ENCODE measurements at places on chromosomes 3 and 15.

- no peak for DNase-seq
Measured at GRCh38 chr3:57864853-57865252, 108.7 kb downstream of the SLMAP start.

DNA sequence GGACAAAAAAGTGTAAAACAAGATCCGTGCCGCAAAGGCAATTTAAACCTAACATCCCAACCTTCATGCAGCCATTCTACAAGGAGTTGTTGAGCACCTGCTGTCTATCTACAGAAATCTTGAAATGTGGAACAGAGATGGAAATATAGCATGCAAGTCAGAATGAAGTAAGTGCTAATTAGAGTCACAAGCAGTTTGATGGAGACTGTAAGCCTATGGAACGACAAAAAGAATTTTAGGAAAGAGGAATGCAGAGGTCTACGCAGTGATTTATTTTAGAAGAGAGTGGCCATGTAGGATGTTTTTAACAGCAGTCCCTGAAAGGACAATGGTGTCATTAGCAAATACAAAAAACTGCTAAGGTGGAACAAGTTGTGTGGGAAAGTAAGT is 851 bp upstream of the DCBLD2 start:
- DNase-seq, result no peak

DNA sequence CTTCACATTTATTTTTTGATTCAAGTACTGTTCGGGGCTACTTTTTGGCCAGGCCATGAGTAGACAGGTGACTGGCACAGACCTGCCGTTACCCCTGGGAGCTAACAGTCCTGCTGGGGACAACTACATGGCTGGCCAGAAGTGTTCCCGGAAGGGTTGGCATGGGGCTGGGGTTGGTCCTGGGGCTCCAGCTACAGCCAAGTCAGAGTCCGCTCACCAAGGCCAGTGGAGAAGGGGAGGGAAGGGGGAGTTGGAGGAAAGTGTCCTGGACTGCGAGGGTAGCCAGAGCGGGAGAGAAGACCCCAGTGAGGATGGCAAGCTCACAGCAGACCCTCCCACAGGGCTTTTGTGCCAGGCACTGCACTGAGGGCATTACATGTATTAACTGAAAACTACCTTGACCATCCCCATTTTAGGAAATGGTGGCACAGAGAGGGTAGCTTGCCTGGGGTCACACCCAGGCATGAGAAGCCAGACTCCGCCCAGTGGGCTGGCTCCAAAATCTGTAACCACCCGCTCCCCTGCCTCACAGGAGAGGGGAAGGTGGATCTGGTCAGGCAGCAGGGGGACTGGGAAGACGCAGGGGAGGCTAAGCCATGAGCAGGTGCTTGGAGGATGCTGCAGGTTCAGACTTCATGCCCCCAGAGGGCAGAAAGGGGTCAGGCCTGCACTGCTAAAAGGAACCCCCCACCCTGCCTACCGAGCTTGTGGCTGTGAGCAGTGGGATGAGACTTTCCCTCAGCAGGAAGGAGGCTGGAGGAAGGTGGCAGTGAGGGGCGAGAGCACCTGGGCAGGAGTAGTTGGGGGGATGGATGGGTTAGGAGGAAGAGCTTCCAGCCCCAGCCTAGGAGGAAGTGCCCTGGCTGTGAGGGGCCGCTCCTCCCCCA is 38.3 kb upstream of the ESYT3 start:
- no peak for DNase-seq

DNA sequence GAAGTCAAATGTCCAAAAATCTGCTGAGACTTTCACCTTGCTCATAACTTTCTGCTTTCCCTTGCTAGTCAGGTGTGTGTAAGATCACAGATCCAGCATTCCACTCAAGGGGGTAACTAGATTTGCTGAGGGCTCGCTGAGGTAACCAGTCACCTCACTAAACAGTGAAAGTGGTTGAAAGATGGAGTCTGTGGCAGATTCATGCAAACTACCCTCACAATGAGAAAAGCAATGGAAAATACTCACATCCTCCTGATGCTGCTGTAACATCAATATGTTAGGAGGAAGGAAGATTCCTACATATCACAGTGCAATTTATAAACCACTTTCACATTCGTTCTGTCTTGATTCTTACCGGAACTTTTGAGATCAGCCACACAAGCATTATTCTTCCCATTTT is 174.3 kb upstream of the BCL6 start:
- no peak for DNase-seq

DNA sequence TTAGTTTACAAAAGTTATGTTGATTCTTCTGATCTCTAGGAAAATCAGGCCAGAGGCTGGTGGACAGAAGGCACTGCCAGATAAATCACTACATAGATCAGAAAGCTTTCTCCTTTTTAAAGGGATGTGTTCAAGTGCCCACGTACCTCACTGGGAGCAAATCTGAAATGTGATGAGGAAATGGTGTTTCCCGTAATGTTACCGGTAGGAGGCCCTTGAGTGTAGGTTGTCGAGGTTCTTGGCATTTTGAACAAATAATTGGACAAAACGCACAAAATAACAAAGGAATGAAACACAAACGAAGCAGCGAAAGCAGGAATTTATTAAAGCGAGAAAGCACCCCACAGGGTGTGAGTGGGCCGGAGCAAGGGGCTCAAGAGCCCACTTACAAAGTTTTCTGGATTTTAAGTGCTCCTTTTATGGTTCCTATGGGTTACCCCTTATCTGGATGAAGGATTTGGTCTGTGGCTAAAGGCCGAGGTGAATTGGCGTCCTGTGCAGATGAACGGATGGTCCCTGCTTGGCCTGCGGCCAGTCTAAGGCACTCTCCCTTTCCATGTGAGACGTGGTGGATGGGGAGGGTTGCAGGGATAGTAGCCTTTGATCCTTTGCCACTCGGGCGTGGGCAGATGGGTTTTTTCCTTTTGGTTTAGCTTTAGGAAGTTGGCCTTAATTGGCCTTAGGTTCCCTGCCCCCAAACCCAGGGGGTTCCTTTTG is 1.0 kb downstream of the SNX1 start:
- DNase-seq, result peak; percentile 55

DNA sequence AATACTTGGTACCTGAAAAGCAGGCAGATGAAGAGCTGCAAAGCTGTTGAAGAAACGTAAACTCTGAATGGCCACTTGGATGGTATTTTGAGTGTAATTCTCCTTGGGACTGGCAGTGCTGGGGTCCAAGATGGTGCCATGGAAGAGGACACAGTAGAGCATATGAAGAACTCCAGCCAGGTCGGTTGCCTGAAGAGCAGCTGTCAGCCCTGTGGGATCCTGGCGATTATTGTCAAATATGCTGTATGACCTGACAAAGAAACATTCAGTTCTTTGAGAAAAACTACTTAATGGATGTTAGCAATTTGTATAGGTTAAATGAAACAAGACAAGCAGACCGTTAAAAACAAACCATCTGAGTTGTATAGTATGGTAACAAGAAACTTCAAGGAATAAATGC is 44.8 kb downstream of the ISL2 start:
- no peak for DNase-seq

DNA sequence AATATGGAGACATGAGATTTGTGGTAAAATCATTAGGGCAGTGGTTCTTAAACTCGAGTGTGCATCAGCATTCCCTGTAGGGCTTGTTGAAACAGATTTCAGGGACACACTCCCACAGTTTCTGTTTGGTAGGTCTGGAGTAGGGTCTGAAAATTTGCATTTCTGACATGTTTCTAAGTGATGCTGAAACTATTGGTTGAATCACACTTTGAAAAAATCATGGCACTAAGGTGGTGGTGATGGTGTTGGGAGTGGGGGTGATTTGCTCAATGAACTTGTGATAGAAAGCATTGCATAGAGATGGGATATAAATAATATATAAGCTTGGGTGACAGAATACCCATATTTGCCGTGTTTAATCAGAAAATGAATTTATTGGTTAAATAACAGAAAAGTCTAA is 11.3 kb downstream of the MITF start:
- no peak for DNase-seq

DNA sequence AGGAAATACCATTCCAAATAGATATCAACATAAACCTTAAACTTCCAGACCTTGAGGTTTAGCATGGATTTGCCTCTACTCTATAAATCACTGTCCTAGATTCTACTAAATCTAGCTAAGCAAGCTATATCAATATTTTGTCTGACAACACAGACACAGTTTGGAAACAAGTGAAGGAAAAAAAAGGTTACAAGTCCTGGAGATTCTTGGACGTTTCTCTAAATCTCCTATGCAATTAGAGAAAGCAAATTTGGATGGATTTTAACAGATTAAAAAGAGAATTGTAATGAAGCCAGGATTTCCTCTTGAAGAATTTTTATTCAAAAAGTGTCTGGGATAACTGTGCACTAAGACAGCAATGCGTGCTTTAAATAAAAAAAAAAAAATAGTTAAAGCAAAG is 441.1 kb upstream of the DPH6 start:
- no peak for DNase-seq

- DNase-seq, result no peak
Measured at GRCh38 chr15:100770661-100771584, 108.7 kb upstream of the ALDH1A3 start.

GRCh38 chr3:141052201-141053069 is 1.3 kb downstream of the SPSB4 start:
- DNase-seq, result peak; percentile 82

DNA sequence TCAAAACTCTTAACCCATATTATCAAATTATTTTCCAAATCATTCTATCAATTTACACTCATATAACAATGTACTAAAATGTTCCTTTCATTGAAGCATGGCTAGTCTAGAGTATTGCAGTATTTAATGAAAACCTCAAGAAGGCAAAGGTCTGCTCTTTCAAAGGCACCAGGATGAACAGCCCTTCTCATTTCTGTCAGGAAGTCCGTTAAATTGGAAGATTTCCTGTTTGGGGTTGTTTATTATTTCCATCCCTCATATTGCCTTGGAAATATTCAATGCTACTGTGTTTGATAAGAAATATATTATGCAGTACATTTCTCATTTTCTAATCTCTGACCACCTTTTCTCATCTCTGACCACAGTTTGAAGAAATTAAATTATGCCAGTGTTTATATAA is 25.1 kb downstream of the ACKR4 start:
- no peak for DNase-seq

DNA sequence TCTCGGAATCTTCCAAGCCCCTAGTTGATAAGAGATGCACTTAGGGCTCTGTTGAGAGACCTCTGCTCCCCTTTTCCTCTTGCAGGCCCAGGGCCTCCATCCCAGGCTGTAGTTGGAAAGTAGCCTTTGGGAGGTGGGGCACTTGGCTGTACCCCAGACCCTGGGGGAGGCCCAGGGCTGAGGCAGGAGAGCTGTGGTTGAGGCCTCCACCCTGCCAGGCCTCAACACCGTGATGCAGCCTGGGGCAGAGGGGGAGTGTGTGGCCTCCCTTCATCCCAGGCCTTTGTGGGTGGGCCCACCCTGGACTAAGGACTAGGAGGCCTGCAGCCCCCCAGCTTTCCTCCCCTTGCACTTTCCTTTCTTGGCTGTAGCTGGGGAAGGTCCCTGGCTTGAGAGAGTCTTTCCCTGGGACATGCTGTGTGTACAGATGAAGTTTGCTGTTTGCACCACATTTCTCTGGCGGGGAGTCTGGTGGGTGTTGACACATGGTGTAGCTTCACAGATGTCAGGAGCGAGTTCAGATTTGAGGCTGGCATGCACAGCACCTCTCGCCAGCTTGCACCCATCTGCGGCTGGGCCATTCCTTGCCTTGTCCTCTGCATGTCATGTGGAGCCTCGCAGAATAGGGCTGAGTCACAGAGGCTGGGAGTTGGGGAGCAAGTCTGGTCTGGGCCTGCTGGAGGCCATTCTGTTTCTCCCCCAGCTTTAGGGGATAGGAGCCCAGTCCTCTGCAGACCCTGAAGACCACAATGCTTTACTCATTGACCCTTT is 13.7 kb downstream of the PLEKHO2 start:
- no peak for DNase-seq

DNA sequence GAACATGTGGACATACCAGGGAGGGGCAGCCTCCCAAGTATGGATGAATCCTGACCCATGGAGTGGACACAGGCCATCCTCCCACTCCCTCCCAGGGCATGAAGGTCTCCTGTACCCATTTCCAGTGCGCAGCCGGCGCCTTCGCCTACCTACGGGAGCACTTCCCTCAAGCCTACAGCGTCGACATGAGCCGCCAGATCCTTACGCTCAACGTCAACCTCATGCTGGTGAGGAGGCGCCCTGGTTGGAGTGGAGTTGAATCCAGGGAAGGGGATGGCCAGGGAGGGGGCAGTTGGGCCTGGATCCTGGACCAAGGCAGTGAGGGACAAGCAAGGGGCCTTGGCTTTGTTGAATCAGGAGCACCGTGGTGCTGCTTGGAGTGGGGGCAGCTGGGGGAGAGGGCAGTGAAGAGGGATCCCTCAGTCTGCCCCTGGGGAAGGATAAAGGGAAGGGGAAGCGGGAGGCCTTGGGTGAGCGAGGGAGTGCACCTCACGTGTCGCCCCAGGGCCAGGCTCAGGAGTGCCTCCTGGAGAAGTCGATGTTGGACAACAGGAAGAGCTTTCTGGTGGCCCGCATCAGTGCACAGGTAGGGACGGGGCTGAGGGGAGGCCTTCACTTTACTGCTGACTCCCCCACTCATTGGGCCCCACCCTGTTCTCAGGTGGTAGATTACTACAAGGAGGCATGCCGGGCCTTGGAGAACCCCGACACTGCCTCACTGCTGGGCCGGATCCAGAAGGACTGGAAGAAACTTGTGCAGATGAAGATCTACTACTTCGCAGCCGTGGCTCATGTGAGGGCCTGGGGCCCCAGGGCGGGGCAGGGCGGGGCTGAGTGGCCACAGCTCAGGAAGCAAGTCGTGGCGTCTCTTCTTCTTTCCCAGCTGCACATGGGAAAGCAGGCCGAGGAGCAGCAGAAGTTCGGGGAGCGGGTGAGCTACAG is 25.3 kb downstream of the PTPN23 start:
- DNase-seq, result no peak

GRCh38 chr15:39508536-39508935 is 72.3 kb upstream of the THBS1 start:
- peak; percentile 35 for DNase-seq

DNA sequence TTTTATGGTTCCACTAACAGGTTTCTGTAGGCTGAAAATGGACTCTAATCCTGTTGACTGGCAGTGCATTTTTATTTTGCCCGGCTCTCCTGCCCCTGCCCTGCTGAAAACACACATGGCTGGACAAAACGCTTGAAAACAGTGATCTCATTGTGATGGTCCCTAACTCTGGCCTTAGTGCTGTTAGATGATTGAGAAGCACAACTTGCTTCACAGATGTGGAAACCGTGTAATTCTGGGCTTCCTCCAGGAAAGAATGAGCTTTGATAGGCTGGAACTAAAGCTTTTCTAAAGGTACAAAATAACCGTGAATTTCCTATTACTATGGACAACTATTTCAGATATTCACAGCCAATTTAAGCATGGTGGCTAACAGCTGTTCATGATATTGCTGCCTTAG is 121.4 kb downstream of the VGLL3 start:
- DNase-seq, result no peak

GRCh38 chr3:179719048-179719734 is 66.4 kb downstream of the USP13 start:
- DNase-seq, result no peak

GRCh38 chr3:18740631-18741583 is 315.8 kb upstream of the SATB1 start:
- no peak for DNase-seq

GRCh38 chr3:16109929-16110328 is 64.6 kb upstream of the GALNT15 start:
- no peak for DNase-seq
